AG08395 (cell line): ENCODE measurements at places on chromosomes 3 and 15.

- no peak for DNase-seq
Measured at GRCh38 chr15:40511093-40511471, 40.3 kb downstream of the CHST14 start.

DNA sequence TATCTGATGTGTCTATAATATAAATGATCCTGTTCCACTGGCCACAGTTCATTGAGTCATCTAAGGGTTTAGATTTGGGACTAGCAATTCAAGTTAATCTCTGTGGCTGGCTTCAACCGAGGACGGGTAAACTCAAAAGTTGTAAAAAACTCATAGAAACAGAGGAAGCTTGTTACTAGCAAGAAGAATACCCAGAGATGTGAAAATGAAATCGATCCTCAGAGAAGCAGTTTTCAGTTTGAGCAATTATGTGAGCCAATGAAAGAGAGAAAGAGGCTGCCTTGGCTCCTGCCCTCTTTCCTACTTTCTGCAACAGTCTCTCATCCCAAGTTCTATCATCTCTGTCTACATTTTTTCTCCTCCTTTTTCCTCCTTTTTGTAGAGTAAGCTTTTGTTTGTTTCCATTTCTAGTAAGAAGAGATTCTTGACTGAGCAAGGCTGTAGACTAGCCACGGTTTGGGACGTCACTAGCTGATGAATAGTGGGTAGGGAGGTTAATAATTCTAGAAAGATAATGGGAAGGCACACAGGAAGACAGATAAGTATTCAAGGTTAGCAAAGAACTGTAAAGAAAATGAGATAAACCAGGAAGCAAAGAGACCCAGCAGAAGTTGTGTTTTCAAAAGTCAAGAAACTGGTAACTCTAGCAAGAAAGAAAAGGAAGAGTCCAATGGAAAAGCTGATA lies 298.9 kb upstream of the NR2F2 start:
- DNase-seq, result no peak

GRCh38 chr15:62552444-62552843 lies 387.4 kb upstream of the C2CD4B start:
- DNase-seq, result no peak

DNA sequence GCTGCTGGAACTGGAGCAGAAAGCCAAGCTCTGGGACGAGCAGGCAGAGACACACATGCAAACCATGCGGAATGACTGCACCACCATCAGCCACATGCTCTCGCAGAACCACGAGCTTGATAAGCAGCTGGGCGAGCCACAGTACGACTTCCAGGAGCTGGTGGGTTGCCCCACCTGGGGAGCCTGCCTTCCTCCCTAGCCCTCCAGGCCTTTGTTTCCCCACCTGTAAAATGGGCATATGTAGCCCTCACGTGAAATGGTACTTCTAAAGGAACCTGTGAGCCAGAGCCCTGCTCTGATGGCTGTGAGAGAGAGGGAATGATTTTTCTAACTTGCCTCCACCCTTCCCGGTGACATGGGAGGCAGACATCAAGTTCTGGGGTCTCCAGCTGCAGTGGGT lies 44.6 kb upstream of the GOLGA6B start:
- no peak for DNase-seq

DNA sequence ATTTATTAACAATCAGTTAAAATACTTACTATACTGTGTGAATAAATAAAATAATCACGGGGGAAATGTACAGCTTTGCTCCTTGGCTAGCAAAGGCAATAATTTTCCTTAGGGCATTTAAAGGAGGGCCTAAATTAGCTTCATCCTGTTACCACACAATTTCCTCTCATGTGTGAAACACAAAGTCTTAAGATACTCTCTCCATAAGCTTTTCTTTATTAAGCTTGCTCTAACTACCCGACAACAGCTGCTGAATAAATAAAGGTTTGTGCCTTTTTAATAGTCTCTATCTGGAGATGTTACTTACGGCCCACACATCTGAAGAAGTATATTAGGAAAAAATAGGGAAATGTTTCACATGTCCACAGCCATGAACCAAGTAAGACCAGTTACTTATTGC lies 29.7 kb downstream of the ZNF106 start:
- no peak for DNase-seq

GRCh38 chr3:53089511-53089910 lies 40.7 kb downstream of the RFT1 start:
- no peak for DNase-seq
